ENCODE measurements at places on chromosomes 16 and 17.

- DNase-seq = no peak
Measured at GRCh38 chr16:3095869-3096268, 3.2 kb downstream of the ZSCAN10 start.

DNA sequence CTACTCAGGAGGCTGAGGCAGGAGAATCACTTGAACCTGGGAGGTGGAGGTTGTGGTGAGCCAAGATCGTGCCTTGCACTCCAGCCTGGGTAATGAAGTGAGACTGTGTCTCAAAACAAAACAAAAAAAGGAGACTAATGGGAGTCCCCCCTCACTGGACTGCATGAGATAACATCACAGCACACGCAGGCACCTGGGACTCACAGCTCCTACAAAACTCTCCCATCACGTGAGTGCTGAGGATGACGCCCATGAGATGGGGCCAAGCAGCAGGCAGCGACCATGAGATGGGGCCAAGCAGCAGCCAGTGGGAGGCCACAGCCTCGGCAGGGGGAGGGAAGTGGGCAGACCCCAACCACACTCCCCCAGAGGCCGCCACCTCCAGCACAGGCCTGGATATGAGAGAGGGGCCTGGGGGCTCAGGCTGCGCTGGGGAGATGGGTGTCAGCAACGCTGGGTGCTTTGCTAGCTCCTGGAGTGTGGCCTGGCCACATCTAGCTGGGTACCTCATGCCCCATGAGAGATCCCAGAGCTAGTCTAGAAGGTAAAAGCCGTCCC lies 15.4 kb downstream of the DNAAF8 start:
- DNase-seq = no peak

DNA sequence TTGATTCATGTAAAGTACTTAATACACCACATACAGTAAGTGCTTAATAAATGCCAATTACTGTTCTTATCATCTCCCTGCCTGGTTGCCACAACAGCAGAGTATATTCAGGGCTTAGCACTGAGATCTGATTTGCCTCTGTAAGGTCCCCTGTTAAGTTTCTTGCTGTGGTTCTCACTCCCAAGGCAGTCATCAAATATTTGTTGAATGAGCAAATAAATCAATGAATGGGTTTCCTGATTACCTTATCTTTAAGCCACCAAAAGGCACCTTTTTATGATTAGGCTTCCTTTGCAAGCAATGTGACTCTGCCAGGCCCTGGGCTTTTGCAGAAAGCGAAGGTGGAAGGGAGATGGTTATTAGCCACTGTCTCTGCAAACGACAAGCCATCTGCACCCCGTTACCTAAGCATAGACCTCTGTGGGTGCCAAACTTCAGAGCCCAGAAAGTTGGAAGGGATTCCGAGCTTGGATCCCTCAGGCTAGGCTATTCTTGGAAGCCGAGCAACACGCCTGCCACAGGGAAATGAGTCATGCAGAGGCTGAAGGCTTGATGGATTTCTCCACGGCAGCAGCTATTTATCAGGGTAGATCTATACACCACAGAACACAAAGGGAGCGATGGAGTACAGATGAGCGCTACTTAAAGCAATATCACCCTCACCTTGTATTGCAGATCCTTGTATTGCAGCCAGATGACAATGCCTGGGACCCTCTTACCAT lies 102.0 kb downstream of the GRIN2A start:
- DNase-seq = peak; percentile 52

DNA sequence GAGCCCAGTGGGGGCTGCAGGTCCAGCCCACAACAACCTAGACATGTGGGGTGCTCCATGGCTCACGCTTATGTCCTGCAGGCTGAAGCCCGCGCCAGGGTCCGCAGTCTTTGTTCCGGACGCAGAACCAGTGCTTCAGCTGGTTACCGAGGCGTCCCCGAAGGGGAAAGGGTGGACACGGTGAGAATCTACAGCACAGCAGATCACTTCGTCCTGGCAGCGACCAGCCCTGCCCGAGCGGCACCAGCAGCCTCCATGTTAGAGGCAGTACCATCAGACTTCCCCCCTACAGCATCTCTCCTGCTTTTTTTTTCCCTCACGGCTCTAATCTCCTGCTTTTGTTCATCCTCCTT lies 1736.4 kb downstream of the TP53TG3F start:
- no peak for DNase-seq

- DNase-seq = no peak
Measured at GRCh38 chr16:75323198-75323597, 71.8 kb upstream of the BCAR1 start.

DNA sequence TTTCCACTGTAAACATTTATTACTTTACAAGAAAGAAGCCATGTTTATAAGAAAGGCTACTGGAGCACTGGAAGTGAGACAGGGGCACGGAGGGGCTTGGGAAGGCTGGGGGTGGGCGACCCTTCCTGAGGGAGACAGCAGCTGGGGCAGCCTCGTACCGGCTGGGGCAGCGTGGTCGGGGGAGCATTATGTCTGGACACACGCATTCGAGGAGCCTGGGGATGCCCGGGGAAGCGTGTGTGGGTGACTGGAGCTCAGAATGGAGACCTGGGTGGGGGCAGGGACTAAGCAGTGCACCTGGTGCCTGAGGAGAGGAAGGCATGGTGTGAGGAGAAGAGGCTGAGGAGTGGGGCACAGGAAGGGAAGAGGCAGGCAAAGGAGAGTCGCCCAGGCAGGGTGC lies 64.5 kb downstream of the SRCIN1 start:
- DNase-seq = no peak

Data from fibroblast of gingiva (primary cell).